GM13976 (cell line): ENCODE measurements at places on chromosomes 5 and 9.

GRCh38 chr5:180438785-180439780 is 55.1 kb upstream of the CNOT6 start:
- DNase-seq, result no peak

DNA sequence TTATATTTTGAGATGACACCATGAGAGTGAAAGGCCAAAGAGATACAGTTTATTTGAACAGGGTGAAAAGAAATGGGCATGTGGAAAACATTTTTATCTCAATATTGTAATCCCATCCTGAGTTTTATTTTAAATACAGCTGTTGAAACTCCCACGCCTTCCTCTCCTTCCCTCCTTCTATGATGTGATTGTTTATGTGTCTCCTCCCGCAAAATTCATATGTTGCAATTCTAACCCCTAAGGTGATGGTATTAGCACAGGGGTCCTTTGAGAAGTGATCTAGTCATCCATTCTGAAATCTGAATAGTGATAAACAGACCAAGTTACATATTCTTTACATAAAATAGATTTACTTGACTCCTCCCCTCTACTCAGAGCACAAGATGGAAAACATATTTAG is 1275.4 kb upstream of the C9orf72 start:
- no peak for DNase-seq

GRCh38 chr9:135341612-135342169 is 137.9 kb upstream of the PPP1R26 start:
- DNase-seq, result no peak

DNA sequence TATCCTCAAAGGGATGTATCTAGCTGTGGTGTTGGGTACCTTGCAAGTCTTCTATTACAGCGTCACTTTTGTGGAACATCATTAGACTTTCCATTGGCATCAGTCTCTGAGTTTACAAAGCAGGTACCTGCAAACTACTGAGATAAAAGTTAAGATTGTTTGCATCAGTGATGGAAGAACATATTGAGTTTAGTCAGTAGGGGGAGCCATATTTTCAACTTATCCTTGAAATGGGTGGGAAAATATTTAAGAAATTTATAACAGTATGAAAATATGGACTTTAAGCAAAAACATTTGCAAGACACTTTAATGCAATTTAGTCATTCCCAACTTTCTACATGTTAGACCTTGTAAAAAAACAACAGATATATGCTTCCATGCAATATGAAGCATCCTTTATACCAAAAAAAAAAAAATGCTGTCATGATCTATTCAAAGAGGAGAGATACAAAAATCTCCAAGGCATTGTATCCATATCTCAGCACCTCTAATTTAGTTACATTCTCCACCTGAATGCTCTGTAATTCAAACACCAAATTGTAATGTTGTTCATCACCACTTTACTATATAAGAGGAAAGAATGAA is 98.6 kb upstream of the ADAMTS19 start:
- DNase-seq, result peak; percentile 2
